ENCODE measurements at places on chromosomes 13 and 19. TPM values are rescaled to one million over a fixed set of nuclear protein-coding genes. Genes with fewer than 3 reads are reported as not detected.

STXBP2 gene
- total RNA-seq: 10.1 TPM

DACH1 gene
- 0.17 TPM for total RNA-seq

POLR1D gene
- 109 TPM for total RNA-seq

C5AR2 gene
- not detected for total RNA-seq

TBXA2R gene
- 3.4 TPM for total RNA-seq

NCAN gene
- not detected for total RNA-seq

TUBA3C gene
- total RNA-seq: not detected

ZNF121 gene
- total RNA-seq: 15.5 TPM

ZSCAN4 gene
- not detected for total RNA-seq

MYCBP2 gene
- total RNA-seq: 19.5 TPM

N4BP2L1 gene
- 0.30 TPM for total RNA-seq

MCEMP1 gene
- not detected for total RNA-seq

GARIN5A gene
- 0.84 TPM for total RNA-seq

PLEKHA4 gene
- total RNA-seq: 11.4 TPM

RNF113B gene
- not detected for total RNA-seq

ZNF844 gene
- total RNA-seq: 2.4 TPM

C1QTNF9 gene
- total RNA-seq: not detected

PRR12 gene
- 4.9 TPM for total RNA-seq

ANGPTL8 gene
- total RNA-seq: not detected

APOC4 gene
- not detected for total RNA-seq

C19orf38 gene
- 0.15 TPM for total RNA-seq

CEP89 gene
- 18.2 TPM for total RNA-seq

ADAMTSL5 gene
- 2.0 TPM for total RNA-seq

CD70 gene
- total RNA-seq: not detected

PRODH2 gene
- not detected for total RNA-seq

ZNF677 gene
- total RNA-seq: 9.1 TPM

GJB2 gene
- total RNA-seq: not detected

LGI4 gene
- not detected for total RNA-seq

RASL11A gene
- 29.8 TPM for total RNA-seq

CYP2F1 gene
- not detected for total RNA-seq

SIGLECL1 gene
- not detected for total RNA-seq

SYT3 gene
- 0.15 TPM for total RNA-seq

TPTE2 gene
- not detected for total RNA-seq

SMAD9 gene
- 2.1 TPM for total RNA-seq

MATK gene
- not detected for total RNA-seq

SLC39A3 gene
- total RNA-seq: 37.8 TPM

OR10H1 gene
- not detected for total RNA-seq

ZNF626 gene
- total RNA-seq: 4.0 TPM

UGGT2 gene
- 16.1 TPM for total RNA-seq

ZNF324B gene
- total RNA-seq: 6.2 TPM

WIZ gene
- 28.2 TPM for total RNA-seq

FKRP gene
- total RNA-seq: 29.6 TPM

ZIC5 gene
- total RNA-seq: not detected

SYCN gene
- not detected for total RNA-seq

ICAM5 gene
- total RNA-seq: 2.9 TPM

ZNF155 gene
- total RNA-seq: 2.9 TPM

UPF1 gene
- total RNA-seq: 42.7 TPM

SBSN gene
- 0.15 TPM for total RNA-seq

IZUMO1 gene
- under 0.01 TPM for total RNA-seq

SCGB2B2 gene
- total RNA-seq: not detected

MISP gene
- total RNA-seq: under 0.01 TPM

MAG gene
- total RNA-seq: not detected

RNF225 gene
- total RNA-seq: not detected

CEACAM21 gene
- total RNA-seq: not detected

KCNK6 gene
- total RNA-seq: 3.2 TPM

ZNF442 gene
- 1.0 TPM for total RNA-seq

TMPRSS9 gene
- total RNA-seq: not detected

KLK15 gene
- not detected for total RNA-seq

MAN2B1 gene
- 38.1 TPM for total RNA-seq

CXCL17 gene
- total RNA-seq: not detected
